ENCODE measurements at places on chromosomes 13 and 19.

GRCh38 chr19:44615863-44616247, 2.5 kb downstream of the IGSF23 start:
- DNase-seq, result no peak
- peaks cover 3% of the 10 kb centered on the region for H3K36me3 ChIP-seq
- peak overlapping the region; percentile 94 for H3K27ac ChIP-seq
- H3K4me1 ChIP-seq, result peaks cover 46% of the 10 kb centered on the region
- H3K4me3 ChIP-seq, result no peak overlapping the region

GRCh38 chr13:112809332-112810315, 119.8 kb downstream of the ATP11A start:
- peaks cover 68% of the 10 kb centered on the region for H3K36me3 ChIP-seq
- H3K27ac ChIP-seq, result no peak overlapping the region
- no peaks in the 10 kb centered on the region for H3K27me3 ChIP-seq
- no peak overlapping the region for H3K4me3 ChIP-seq
- H3K4me1 ChIP-seq, result no peaks in the 10 kb centered on the region

DNA sequence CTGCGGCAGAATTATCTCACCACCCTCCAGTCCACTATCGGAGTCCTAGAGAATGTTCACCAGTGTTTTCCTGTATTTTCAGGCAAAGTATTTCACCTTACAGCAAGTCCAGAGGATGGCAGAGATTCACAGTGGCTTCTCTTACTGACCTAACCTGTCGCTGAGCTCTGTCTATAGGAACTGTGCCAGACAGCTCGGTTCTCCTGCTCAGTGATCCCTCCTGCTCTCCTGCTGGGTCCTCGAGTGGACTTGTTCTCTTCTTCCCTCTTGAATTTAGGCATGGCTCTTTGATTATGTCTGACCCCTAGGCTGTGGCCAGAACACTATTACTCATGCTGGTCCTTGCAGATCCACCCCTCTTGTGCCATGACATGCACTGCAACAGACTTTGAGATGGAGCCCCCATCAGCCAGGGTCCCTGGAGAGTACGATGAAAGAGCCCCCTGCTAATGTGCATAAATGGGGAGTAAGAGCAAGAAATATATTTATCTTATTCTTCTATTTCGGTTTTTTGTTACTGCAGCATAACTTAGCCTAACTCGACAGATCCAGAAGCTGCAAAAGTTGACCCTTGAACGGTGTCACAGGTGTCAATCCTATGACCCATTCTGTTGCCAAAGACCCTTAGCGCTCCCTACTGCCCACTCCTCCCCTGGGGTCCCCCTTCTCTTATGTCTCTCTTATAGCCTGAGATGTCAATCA, 439.4 kb downstream of the ZNF536 start:
- no peaks in the 10 kb centered on the region for H3K4me1 ChIP-seq
- H3K27me3 ChIP-seq, result no peaks in the 10 kb centered on the region
- no peak for DNase-seq
- no peak overlapping the region for H3K27ac ChIP-seq
- no peaks in the 10 kb centered on the region for H3K36me3 ChIP-seq

DNA sequence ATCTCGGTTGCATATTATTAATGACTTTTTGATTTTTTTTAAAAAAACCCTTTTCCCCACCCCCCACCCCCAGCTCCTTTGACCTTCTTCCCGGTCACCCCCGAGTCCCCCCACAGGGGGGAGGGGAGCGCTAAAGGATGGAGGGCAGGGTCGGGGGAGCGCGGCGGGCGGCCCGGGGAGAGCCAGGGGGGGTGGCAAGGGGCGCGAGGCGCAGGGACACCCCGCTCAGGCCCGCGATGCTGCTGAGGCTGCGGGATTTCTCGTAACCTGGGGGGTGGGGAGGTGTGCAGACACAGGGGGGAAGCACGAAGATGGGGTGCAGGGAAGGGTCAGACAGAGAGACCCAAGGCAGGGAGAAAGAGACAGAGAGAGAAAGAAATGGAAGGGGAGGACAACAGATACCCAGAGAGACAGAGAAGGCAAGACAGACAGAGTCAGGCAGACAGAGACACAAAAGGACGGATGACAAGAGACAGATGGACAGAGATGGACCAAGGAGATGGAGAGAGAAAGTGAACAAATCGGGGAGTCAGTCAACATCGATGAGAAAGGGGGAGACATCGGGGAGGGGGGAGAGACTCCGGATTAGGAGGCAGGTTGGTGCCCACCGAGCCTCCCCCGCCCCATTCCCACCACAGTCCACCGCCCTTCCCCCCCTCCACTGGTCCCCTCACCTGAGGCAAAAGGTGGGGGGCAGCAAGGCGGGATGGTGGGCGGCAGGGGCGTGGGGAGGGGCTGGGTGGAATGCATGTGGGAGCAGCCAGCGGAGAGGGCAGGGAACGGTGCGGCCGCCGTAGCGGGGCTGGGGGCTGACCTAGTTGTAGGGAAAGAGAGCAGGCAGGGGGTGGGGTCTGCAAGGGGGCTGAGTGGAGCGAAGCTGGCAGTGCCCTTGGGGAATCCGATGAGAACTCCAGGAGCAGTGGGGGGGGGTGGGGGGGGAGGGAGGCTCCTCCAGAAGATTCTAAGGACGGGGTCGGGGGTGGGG, 14.2 kb downstream of the KCNC3 start:
- H3K4me1 ChIP-seq, result no peaks in the 10 kb centered on the region
- H3K36me3 ChIP-seq, result peaks cover 7% of the 10 kb centered on the region
- H3K27me3 ChIP-seq, result peaks cover 51% of the 10 kb centered on the region
- DNase-seq, result no peak

DNA sequence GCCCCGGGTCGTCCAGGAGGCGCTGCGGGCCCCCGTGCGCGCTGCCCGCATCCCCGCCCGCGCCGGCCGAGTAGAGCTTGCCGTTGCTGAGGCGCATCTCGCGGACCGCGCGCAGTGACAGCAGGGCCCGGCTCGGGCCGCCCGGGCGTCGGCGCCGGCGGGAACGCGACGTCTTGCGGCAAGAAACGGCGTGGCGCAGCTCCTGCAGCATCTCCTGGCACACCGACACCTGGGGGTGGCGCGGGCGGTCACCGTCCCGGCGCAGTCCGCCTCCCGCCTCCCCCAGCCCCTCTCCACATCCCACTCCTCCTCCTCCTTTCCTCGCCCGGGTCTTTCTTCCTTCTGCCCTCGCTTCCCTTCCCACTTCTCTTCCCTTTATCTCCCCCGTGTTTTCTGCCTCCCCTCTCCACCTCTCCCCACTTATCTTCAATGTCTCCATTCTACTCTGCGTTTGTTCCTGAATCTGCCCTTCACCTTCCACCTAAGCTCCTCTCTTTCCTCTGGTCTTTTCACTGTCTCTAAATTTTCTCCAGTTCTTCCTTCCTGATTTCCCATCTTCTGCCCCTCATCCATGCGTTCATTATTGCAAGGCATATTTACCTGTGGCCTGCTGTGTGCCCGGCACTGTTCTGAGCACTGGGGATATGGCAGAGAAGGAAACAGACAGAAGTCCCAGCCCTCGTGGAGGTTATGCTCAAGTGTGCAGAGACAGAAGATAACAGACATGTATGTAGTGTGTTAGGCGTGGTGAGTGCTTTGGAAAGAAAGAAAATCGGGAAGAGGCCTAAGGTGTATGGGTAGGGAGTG, 5.2 kb upstream of the ATP1A3 start:
- H3K27me3 ChIP-seq, result peaks cover 74% of the 10 kb centered on the region
- H3K4me1 ChIP-seq, result no peaks in the 10 kb centered on the region
- no peak overlapping the region for H3K4me3 ChIP-seq
- no peaks in the 10 kb centered on the region for H3K36me3 ChIP-seq
- no peak overlapping the region for H3K27ac ChIP-seq
